ENCODE measurements at places on chromosomes 6 and 20.

DNA sequence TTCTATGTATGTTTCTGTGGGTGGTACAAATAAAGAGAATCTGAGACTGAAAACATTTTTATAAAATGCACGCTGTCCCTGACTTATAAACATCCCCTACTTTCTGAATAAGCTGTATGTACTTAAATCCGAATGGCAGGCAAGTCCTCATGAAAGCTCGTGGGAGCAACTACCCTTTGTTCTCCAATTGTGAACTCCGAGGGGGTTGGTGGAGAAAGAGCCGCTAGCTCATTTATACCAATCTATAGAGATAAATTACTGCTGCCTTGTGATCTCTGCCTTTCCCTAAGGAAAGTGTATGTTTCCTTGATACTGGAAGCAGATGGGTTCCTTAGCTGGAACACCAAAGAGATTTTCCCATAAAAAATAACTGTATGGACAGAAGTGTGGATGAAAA, 84.5 kb downstream of the GJA10 start:
- DNase-seq, result no peak

DNA sequence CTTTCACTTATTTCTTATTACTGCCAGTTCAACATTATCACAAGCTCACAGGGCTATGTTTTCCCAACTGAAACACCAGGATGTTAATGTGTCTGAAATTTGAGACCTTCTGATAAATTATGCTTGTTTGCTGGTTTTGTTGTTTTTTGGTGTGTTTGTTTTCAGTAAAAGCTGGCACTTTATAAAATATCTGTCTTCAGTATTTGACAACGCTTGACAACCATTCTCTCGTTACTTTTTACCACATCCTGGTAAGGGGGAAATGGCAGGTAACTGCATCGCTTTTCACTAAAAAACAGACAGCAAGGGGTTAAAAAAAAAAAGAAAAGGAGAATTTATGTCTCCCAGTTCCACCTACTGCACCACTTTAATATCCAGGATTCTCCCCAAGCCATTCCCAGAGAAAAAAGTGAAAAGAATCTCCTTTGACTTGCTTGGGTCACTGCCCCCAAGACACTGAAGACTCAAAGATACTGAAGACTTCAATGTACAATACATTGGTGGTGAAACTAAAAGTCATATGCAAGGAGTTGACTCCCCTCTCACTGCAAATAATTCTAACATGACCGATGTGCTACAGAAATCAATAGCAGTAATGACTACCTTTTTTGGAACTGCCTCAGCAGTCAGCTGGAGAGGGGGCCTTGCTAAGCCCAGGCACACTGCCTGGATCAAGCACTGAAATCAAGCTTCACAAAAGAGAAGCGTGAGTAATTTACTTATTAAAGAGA, 88.9 kb downstream of the HIVEP2 start:
- DNase-seq, result no peak

GRCh38 chr6:126156973-126157372, 170.6 kb downstream of the TRMT11 start:
- DNase-seq, result no peak

DNA sequence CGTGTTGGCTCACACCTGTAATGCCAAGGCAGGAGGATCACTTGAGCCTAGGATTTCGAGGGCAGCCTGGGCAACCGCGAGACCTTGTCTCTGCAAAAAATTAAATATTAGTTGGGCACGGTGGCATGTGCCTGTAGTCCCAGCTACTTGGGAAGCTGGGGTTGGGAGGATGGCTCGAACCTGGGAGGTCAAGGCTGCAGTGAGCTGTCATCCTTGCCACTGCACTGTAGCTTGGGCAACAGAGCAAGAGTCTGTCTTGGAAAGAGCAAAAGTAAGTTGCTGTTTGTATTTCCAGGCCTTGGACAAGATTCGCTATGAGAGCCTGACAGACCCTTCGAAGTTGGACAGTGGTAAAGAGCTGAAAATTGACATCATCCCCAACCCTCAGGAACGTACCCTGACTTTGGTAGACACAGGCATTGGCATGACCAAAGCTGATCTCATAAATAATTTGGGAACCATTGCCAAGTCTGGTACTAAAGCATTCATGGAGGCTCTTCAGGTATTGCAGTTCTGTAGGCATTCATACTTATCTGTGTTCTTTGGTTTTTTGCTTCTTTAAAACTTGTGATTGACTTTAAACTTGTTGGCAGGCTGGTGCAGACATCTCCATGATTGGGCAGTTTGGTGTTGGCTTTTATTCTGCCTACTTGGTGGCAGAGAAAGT, 2.3 kb downstream of the HSP90AB1 start:
- no peak for DNase-seq

DNA sequence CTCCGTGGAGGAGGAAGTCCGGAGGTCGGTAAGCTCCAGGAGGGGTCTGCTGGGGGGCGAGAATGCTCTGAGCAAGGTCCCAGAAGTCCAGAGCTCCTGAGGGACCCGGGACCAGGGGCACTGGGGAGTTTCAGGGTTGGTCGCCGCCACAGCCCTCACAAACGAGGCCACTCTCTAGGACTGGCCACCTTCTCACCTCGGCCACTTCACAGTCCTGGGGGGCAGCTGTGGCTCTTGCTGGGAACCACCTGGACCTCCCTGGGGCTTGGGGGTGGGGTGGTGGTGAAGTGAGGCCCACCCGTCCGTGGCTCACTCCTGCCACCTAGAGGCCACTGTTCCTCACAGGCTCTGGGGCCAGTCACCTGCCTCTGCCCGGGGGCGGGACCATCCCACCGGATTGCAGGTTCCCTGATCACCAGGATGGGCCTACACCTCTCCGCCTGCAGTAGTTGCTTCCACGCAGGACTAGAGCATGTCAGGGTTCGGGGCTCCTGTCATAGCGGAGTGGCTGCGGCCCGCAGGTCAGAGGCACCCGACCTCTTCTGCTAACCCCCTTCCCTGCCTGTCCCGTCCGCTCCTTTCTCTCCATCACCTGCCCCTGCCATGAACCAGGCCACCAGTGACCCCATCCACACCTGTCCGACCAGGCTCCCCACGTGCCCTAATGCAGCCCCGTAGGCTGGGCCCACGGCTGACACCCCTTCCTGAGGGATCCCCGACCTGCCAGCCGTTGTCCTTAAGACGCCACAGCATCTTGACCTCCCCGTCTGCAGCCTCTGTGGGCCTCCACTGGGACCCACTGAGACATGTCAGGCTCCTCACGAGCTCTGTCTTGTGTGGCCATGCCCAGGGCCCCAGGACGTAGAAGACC, 5.1 kb upstream of the TCEA2 start:
- DNase-seq, result peak; percentile 32

- peak; percentile 4 for DNase-seq
These were observed 297.1 kb downstream of the DHX35 start for GRCh38 chr20:39259010-39259803.

GRCh38 chr6:79269877-79270276, 35.4 kb upstream of the HMGN3 start:
- DNase-seq, result no peak

DNA sequence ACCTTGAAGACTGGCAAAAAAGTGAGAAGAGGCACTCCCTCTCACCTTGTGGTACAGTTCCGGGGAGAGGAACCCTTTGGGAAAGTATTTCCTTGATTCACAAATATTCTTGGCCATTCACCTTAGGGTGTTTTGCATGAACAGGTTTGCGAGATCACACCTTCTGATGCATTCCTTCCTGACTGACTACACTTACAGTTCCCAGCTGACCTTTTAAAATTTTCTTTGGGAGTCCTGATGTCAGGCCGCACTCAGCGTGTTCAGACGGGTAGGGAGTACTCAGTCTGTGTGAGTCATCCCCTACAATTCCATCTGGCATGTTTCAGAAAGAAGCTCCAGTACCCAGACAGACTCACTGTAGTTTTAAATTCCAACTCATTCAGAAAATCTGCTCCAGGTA, 1.7 kb downstream of the ADGRF4 start:
- DNase-seq, result peak; percentile 36

DNA sequence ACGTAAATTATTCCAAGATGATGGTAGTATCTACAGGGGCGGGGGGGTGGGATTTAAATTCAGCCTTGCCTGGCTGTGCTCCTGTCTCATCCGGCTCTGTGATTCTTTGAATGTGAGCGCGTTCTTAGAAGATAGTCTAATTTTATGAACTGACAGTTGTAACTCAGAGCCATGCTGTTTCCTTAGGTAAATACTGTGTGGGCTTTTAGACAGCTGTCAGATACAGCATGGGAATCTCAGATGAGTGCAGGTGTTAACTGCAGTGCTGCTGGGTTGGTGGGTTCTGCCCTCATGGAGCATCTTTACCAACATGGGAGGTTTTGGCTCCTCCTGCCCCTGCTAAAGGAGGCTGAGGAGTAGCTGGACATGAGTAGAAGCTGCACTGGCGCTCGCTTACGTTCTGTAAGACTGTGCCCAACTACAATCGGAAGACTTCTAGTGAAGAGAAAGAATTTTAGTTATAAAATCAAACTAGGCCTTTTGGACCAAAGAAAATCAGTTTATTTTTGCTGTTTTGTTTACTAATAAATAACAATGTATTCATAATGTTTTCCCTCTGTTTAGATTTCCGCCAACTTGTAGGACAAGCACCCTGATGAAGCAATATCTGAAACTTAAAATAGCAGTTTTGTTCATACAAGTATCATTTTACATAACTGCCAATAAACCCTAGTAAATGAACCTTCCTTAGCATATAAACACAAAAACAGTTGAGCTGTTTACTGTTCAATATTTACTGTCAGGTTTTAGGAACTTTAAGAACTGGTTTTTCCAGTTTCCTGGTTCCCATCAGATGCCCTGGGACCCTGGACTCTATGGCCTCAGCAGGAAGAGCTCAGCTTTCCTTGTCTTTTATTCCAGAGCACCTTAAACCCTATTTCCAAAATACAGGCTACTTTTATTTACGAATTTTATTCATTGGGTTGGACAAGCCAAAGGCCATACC, 66.1 kb downstream of the FAM120B start:
- DNase-seq, result no peak
